ENCODE measurements at places on chromosomes 3 and 15. TPM values are rescaled to one million over a fixed set of nuclear protein-coding genes. Genes with fewer than 3 reads are reported as not detected.

GOLGA8G gene
- total RNA-seq, result not detected

TMEM207 gene
- total RNA-seq, result not detected

LRRC34 gene
- total RNA-seq, result 1.2 TPM

FGF7 gene
- total RNA-seq, result 5.2 TPM

HRH1 gene
- total RNA-seq, result 23.1 TPM

SRGAP3 gene
- total RNA-seq, result 1.4 TPM

ASB14 gene
- not detected for total RNA-seq

ARMC8 gene
- 45.3 TPM for total RNA-seq

SLC12A6 gene
- total RNA-seq, result 10.1 TPM

OXTR gene
- 1.2 TPM for total RNA-seq

GOLGA8S gene
- total RNA-seq, result not detected

TAGLN3 gene
- total RNA-seq, result 0.38 TPM

CIB2 gene
- 1.4 TPM for total RNA-seq

ZDHHC19 gene
- not detected for total RNA-seq

CYB561D2 gene
- total RNA-seq, result 32.7 TPM

COL8A1 gene
- total RNA-seq, result 7.8 TPM

PIGZ gene
- total RNA-seq, result 2.0 TPM

SST gene
- not detected for total RNA-seq

GPR62 gene
- total RNA-seq, result not detected

ZNF385D gene
- total RNA-seq, result 0.08 TPM

CFAP161 gene
- not detected for total RNA-seq

TICRR gene
- 0.35 TPM for total RNA-seq

AP3S2 gene
- 41.8 TPM for total RNA-seq

LDHAL6B gene
- not detected for total RNA-seq

IFT80 gene
- total RNA-seq, result 33.0 TPM

P4HTM gene
- total RNA-seq, result 31.9 TPM

RBP2 gene
- total RNA-seq, result not detected

All from smooth muscle cell of the coronary artery (primary cell).